ENCODE measurements at places on chromosomes 4 and X. TPM values are rescaled to one million over a fixed set of nuclear protein-coding genes. Genes with fewer than 3 reads are reported as not detected.

GRCh38 chrX:38225093-38225492 is 4.4 kb upstream of the SRPX start:
- DNase-seq: no peak

- no peak for DNase-seq
Measured at GRCh38 chr4:37073226-37073840, 171.2 kb upstream of the NWD2 start.

DNA sequence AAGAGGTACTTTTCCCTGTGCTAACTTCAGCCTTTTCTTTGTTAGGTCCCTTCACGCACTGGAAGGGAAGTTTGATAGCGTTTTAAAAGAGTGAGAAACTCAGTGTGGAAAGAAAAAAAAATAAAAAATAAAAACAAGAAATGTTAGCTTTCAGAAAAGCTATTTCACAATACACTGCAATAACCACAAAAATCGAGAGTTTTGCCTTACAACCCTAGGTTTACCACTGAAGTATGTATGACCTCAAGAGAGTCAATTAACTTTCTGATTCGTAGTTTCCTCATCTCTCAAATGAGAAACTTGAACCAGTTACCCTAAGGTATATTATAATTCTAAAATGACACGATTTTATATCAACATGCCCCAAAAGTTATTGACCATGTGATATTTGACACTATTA is 93.9 kb upstream of the JADE1 start:
- no peak for DNase-seq

- no peak for DNase-seq
Measured at GRCh38 chr4:25368315-25368714, 8.7 kb upstream of the ANAPC4 start.

DNA sequence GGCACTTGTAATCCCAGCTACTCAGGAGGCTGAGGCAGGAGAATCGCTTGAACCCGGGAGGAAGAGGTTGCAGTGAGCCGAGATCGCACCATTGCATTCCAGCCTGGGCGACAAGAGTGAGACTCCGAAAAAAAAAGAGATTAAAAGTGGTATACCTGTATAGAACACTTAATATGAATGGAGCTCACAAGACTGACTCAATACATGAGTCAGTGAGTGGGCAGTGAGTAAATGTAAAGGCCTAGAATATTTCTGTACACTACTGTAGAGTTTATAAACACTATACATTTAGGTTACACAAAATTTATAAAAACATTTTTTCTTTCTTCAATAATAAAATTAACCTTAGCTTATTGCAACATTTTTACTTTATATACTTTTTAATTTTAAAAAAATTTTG is 93.8 kb downstream of the CENPC start:
- no peak for DNase-seq

DNA sequence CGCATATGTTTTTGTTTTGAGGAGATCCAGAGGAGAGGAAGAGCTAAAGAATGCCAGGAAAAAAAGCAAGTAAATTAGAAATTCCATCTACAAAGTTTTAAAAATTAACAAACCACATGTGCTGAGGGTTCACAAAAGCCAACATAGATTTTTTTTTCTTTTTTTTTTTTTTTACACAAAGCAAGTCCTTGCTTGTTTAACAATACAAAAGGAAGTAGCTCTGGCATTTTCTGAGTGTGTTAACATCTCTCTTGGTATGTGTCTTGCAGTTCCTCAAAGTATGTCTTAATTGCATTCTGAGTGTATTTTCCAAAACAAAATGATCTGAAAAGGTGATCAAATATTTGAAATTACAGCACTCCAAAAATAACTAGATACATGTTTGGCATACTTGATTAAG is 1682.7 kb upstream of the AGA start:
- DNase-seq: no peak

- no peak for DNase-seq
Measured at GRCh38 chr4:108192056-108192455, 23.3 kb upstream of the LEF1 start.

- DNase-seq: no peak
Measured at GRCh38 chr4:83022724-83023450, 12.1 kb upstream of the COPS4 start.

GRCh38 chrX:31545726-31546125 is 473.9 kb upstream of the FTHL17 start:
- no peak for DNase-seq

DNA sequence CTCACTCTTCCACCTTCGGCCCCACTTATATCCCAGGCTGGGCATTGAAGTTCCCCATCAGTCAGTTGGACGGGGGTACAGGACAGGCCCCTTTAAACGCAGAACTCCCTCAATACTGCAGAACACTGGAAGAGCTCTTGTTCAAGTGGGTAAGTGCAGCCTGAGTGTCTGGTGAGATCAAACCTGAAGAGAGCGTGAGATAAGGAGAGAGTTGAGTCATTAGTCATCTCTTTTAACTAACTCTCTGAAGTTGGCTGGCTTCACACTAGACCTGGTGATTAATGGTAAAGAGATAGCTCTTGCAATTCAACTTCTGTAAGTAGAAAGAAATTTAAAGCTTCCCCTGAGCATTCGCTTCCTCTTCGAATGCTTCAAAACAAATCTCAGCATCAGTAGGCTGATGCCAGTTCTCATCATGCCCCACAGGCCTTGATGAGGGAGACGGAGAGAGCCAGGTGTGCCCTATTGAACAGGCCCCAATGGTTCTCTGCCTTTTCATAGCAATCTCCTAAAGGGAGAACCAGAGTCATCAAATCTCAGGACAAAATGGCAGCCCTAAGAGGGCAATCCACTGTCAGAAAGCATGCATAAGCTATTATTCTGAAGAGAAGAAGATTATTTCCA is 41.0 kb upstream of the JADE1 start:
- no peak for DNase-seq

GRCh38 chrX:77493677-77494553 is 46.7 kb downstream of the FGF16 start:
- no peak for DNase-seq

- DNase-seq: no peak
Measured at GRCh38 chrX:11066812-11067211, 44.3 kb upstream of the HCCS start.

DNA sequence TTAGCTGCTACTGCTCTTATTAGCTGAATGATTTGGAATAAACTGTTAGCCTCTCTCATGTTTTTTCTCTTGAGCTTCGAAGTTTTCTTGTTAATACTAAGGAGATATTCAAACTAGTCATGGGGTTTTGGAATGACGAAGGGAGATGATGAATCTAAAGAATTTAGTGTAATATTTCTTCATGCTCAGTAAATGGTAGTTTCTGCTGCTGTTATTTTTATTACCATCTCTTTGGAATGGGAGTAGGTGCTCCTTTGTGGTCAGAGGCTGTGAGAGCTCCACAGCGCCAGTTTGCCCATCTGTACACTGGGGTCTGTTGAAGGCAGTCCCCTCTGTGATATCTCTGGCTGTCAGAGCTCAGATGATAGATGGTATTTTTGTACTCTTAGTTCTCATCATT is 33.7 kb downstream of the HTT start:
- no peak for DNase-seq

DNA sequence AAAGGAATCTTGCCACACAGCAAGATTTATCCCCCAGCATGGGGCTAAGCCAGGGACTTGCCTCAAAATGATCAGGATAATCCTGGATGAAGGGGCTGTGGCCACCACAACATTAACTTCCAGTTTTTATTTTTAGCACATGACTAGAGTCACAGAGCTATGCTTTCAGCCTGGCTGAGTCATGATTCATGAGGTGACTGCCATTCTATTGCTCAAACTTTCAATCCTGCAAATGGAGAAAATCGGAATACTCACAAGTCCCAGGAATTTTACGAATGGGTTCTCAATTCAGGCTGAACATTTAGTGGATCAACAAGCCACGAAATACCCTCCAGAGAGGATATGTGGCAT is 70.7 kb upstream of the HPGD start:
- DNase-seq: no peak

GRCh38 chr4:152536545-152537182 is 772 bp upstream of the FBXW7 start:
- peak; percentile 88 for DNase-seq

DNA sequence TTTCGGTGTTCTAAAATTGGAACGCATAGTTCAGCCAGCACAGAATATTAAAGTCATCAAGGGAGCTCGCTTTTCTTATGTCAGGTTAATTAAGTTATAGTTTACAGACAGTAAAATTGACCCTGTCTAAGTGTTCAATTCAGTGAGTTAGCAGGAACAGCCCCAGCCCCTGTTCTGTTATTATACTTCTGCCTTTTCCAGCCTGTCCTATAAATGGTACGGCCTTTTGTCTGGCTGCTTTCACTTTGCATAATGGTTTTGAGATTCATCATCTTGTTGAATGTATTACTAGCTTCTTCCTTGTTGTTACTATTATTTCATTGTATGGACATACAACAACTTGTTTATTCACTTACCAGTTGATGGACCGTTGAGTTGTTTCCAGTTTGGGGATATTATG is 9.5 kb downstream of the CXCL13 start:
- DNase-seq: no peak

DNA sequence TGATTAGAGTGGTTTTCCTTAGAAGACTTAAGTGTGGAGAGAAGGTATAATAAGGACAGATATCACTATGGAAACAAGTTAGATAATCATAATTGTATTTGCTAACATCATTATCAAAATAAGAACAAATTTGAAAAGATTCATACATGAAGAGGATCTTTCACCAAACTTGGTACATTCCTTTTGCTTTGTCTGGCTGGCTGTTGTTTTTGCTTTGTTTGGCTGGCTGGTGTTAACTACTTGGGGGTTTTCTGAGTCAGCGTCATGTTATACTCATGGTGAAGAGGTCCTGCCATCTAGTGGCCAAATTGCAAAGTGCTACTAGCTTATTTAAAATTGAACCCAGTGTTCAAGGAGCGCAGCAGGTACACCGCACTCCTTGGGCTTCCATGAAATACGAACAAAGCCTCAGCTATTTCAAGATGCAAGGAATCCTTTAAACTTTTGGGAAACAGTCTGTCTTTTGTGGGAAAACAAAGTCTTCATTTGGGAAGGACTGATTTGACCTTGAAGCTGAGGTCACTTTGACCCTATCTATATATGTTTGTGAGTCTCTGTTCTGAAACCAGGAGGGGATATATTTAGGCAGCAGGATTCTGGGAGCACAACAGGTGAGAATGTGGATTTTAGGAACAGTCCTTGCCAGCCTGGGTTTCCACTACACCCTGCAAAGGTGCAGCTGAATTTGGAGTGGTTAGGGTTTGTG is 129.7 kb downstream of the PLS3 start:
- peak; percentile 47 for DNase-seq

GRCh38 chr4:153241970-153242838 is 38.0 kb downstream of the TRIM2 start:
- DNase-seq: no peak

VSIG4 gene
- total RNA-seq: 0.32 TPM

FRG2 gene
- total RNA-seq: not detected

MPP1 gene
- total RNA-seq: 27.0 TPM

SCML1 gene
- total RNA-seq: 4.5 TPM

GAGE12H gene
- not detected for total RNA-seq

BEX1 gene
- not detected for total RNA-seq

CSAG3 gene
- total RNA-seq: not detected

SPANXB1 gene
- total RNA-seq: not detected

PCDH7 gene
- not detected for total RNA-seq

TRIM75 gene
- total RNA-seq: not detected

NPY2R gene
- total RNA-seq: not detected

MAD2L1 gene
- total RNA-seq: 4.1 TPM
